ENCODE measurements at places on chromosomes 3 and 15. TPM values are rescaled to one million over a fixed set of nuclear protein-coding genes. Genes with fewer than 3 reads are reported as not detected.
A peak's percentile ranks its signal among the peaks of the same experiment; 100 is the strongest.

Gene ZNF592
- total RNA-seq = 28.0 TPM

Gene CELSR3
- total RNA-seq = 27.9 TPM

DNA sequence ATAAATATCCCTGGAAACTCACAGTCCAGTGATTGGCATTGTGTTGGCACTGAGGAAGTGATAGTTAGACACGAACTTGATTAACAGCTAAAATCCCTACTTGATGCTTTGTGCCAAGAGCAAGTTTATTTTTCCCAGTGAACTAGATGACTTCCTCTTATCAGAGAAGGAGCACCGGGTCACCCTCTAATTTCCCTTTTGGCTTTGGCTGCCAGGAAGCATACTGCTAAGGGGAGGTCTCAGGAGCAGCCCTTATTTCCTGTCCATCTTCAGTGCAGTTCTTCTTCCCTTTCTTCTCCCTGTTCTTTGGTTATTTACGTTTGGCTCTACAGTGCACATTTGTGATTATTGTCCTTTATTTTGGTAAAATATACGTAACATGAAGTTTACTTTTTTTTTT, 13.0 kb downstream of the FBLN2 start:
- no peaks in the 10 kb centered on the region for H3K27me3 ChIP-seq
- no peak for DNase-seq
- H3K27ac ChIP-seq = no peak overlapping the region
- H3K4me3 ChIP-seq = no peak overlapping the region
- peaks cover 15% of the 10 kb centered on the region for H3K4me1 ChIP-seq

Gene ELL3
- total RNA-seq = 8.1 TPM

Gene C3orf20
- total RNA-seq = not detected

Gene TMEM40
- not detected for total RNA-seq

- no peak overlapping the region for H3K4me3 ChIP-seq
- no peaks in the 10 kb centered on the region for H3K36me3 ChIP-seq
- H3K27ac ChIP-seq = no peak overlapping the region
- H3K27me3 ChIP-seq = no peaks in the 10 kb centered on the region
- peaks cover 2% of the 10 kb centered on the region for H3K4me1 ChIP-seq
These were observed 164.0 kb downstream of the IL20RB start for GRCh38 chr3:137121704-137122314.

Gene SERPINI2
- total RNA-seq = not detected

GRCh38 chr3:126442094-126442855, 33.4 kb downstream of the ZXDC start:
- no peak for DNase-seq
- H3K27me3 ChIP-seq = no peaks in the 10 kb centered on the region
- H3K27ac ChIP-seq = peak overlapping the region; percentile 33

DNA sequence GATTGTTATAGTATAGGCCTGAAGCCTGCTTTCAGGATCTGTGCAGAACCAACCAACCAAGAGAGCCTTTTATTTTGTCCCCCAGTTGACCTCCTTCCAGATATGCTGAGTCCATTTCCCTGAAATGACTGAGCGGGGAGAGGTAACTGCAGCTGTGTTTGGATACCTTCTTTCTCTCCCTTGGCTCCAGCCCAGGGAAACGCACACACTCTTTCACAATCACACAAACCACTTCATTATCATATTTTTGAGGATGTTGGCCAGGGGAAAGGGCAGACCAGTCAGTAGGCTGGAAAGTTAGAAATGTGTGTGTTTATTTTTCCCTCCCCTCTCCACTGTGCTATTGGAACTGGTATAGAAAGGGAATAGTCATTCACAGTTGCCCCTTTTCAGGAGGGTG, 417.7 kb upstream of the TBL1XR1 start:
- peaks cover 56% of the 10 kb centered on the region for H3K4me1 ChIP-seq
- H3K4me3 ChIP-seq = no peak overlapping the region
- DNase-seq = no peak

- no peak for DNase-seq
- H3K27me3 ChIP-seq = no peaks in the 10 kb centered on the region
- no peak overlapping the region for H3K4me3 ChIP-seq
- H3K27ac ChIP-seq = peak overlapping the region; percentile 44
- H3K36me3 ChIP-seq = peaks cover 7% of the 10 kb centered on the region
- H3K4me1 ChIP-seq = peaks cover 8% of the 10 kb centered on the region
These were observed 169.0 kb downstream of the GHSR start for GRCh38 chr3:172279191-172279640.

- H3K27me3 ChIP-seq = no peaks in the 10 kb centered on the region
- no peaks in the 10 kb centered on the region for H3K36me3 ChIP-seq
- DNase-seq = no peak
- H3K4me1 ChIP-seq = no peaks in the 10 kb centered on the region
- H3K27ac ChIP-seq = no peak overlapping the region
- H3K4me3 ChIP-seq = no peak overlapping the region
These were observed 42.0 kb downstream of the FAM3D start for GRCh38 chr3:58624550-58624949.
